ENCODE measurements at places on chromosomes 11 and 22.

GRCh38 chr11:65700399-65700798, 11.7 kb upstream of the KAT5 start:
- DNase-seq: no peak

GRCh38 chr11:128784059-128784804, 82.9 kb downstream of the KCNJ1 start:
- no peak for DNase-seq

DNA sequence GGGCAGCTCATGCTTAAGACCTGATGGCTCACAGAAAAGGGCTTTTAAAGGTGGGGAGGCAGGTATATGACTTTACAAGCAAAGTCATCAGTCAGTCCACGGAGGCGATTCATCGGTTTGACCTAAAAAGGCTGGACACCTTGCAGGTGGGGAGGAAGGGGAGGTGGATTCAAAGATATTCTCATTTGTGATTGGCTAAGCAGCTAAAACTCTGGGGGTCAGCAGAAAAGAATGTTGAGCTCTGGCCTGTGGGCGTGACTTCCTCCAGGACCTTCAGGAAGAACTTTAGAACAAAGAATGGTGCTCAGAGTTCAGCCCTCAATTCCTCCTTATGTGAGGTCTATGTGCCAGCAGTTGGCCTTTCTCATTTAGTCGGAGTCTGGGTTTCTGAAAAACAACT, 78.3 kb upstream of the LMO1 start:
- no peak for DNase-seq

DNA sequence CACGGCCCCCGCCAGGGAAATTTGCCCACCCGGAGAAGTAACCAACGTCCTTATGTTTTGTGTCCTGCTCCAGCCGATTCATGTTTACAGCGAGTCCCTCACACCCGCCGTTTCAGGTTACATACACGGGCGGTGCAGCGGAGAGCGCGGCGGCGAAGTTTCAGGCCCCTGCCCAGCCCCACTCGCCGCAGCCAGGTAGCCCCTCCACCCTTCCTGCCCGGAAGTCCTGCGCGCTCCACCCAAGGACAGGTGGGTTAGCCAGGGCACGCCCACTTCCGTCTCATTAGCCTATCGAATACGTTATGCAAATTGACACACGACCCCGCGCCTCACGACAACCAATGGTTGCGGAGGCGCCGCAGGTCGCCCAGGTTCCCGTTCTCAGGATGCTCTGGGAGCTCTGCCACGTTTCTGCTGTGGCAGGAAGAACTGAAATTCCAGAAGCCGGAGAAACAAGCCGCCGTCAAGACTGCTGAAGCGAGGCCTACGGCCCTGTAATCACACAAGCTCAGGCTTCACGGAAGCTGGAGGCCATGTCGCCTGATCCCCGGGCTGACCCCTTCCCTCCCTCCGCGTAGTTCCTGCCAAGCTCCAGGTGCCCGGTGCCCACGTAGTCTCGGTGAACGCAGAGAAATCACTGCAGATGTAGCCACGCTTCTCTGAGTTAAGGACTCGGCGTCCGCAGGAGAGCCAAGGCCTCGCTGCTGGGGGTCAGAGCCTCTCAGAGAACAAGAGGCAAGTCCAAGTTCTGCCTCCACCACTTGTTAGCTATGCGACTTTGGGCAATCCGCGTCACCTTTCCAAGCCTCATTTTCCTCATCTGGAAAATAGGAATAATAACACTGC, 22.4 kb upstream of the MYH9 start:
- no peak for DNase-seq

- DNase-seq: no peak
These were observed 38.3 kb upstream of the CEP295 start for GRCh38 chr11:93623179-93623578.

DNA sequence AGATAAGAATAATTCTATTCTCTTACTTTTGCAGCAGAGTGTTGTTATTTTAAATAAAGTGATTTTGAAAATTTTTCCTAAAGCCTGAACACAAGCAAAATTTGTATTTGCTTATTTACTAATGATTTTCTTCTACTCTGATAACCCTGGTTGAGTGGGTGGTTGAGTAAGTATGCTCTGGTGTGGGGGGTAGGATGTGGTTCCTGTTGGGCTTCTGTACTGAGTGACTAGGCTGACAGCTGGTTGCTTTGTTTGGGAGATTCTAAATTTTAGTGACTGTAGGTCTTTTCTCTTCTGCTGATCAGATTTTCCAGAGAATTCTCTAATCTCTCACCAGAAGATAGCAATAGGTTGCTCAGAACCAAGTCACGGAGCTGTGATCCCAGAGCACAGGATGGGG, 61.6 kb downstream of the METTL15 start:
- no peak for DNase-seq

DNA sequence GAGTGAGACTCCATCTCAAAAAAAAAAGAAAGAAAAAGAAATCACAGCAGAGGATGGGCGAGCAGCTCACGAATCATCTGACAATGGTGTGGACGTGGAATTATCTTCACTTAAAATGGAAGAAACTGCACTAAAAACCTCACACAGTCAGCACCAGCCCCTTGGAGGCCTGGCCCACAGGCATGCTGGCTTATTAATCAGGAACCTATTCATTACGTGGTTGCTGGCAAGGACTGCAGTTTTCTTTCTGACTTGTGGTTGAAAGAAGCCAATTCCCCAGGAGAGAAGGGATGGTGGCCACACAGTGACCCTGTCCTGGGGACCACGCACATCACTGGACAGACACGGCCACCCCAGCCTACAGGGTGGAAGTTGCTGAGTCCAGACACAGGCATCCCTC, 401.1 kb downstream of the CTTN start:
- peak; percentile 17 for DNase-seq

- DNase-seq: no peak
These were observed 373.6 kb upstream of the DDI1 start for GRCh38 chr11:103662880-103663279.

- no peak for DNase-seq
These were observed 1589.4 kb upstream of the TENM4 start for GRCh38 chr11:81030186-81030585.

DNA sequence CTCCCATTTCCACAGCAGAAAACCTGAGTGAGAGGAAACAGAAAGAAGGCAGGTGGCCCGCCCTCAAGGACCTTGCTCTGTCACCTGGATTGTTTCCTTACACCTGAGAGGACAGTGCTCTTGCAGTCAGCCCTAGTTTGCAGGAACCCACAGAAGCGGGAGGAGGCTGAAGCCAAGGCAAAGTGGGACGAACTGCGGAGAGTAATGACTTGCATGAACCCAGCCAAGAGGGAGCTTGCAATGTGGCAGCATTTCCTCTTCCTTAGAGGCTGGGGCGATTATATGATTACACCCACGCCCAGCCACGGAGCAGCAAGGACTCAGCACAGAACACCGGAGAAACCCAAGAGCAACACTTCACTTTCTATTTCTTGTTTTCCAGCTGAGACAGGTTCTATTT, 102.6 kb downstream of the SPON1 start:
- DNase-seq: no peak

- DNase-seq: no peak
These were observed 90.6 kb downstream of the MPPED1 start for GRCh38 chr22:43502306-43502874.

- no peak for DNase-seq
These were observed 38.4 kb upstream of the THY1 start for GRCh38 chr11:119461229-119461963.

- DNase-seq: peak; percentile 47
These were observed 4.4 kb downstream of the CAVIN3 start for GRCh38 chr11:6315811-6316425.

DNA sequence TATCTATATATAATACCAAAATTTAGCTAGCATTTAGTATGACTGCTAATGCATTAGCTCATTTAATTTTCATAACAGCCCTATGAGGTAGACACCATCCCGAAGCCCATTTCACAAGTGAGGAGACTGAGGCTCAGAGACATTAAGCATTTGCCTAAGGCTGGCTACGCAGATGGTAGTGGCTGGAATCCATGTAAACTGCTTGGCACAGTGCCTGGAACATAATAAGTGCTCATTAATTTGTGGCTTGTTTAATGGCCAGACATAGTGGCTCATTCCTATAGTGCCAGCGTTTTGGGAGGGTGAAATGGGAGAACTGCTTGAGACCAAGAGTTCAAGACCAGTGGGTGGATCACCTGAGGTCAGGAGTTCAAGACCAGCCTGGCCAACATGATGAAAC, 17.8 kb upstream of the TP53I11 start:
- DNase-seq: no peak

- no peak for DNase-seq
These were observed 69.5 kb upstream of the GNAZ start for GRCh38 chr22:23000657-23001347.

GRCh38 chr22:24090581-24090980, 79.5 kb downstream of the CABIN1 start:
- no peak for DNase-seq

- no peak for DNase-seq
These were observed 365.5 kb downstream of the SHANK2 start for GRCh38 chr11:70886676-70887541.

DNA sequence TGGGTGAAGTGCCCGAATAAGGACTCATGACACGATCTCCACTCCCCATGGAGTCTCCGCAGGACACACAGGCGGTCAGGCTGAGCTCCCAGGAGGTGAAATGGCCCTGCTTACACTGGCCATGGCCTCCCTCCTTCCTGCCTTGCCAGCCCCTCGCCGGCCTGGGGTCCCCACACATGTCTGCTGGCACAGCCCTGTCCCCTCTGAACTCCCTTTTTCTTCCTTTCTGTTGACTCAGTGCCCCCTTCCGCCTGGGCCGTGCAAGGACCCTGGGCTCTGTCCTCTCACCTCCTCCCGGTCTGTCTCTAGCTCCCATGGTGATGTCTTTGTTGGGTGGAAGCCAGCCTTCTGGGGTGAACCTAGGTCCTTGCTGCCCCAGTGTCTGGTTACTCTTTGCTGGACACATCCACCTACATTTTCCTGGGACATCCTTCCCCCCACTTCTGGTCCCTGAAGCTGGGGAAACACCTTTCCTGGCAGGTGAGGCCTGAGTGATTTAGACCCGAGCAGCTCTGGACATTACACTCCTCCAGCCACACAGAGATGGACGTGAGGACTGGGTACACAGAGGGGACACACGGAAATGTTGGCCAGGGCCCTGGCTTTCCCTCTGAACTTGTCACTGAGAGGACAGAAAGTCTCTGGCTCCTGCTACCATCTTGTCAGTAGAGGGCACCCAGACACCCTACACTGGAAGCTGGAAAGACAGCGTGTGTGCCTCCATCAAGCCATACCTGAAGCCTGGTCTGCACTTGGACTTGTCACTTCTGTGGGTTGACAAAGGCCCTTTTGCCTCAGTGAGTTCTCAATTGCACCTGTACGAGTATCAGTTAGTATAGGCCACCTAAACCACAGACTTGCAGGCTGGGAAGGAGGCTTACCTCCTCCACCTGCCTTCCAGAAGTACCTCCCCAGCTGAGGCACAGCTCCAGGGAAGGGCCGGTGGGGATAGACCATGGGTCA, 864.3 kb downstream of the TBC1D22A start:
- DNase-seq: no peak

DNA sequence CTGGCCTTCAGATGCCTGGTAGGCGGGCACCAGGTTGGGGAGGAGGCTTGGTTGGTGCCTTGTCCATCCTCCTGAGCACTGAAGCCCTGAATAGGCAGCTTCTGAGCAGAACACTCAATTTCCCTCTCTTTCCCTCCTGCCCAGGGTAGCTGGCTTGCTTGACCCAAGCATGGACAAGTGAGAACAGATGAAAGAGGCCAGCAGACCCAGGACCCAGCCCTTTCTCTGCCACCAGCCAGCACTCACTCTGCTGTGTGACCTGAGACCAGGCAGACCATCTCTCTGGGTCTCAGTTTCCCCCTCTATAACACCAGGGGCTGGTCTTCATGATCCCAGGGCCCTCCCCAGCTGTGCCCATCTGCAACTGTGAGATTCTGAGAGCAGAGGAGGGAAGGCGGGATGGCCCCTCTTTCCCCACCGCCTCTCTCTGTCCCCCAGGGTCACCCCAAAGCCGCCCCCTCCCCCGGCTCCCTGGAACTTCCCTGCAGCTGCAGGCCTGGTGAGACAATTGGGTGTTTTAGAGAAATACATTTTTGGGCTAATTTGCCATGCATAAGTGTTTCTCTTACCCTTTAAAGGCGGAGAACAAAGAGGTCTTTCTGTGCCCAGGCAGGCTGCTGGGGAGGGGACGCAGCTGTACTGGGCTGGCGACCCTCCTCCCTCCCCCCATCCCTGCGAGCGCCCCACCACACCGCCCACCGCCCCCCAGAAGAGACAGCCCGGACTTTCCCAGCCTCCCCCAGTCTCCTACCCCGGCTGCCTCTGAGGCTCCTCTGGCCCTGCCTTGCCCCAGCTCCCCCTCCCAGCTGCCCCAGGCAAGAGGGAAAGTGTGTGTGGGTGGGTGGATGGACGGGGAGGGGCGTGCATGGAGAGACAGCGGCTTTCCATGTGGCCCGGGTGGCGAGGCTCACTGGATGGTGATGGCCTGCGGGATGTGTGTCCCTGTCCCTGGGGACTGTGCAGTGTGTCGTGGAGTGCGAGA, 30.8 kb upstream of the PICK1 start:
- no peak for DNase-seq

DNA sequence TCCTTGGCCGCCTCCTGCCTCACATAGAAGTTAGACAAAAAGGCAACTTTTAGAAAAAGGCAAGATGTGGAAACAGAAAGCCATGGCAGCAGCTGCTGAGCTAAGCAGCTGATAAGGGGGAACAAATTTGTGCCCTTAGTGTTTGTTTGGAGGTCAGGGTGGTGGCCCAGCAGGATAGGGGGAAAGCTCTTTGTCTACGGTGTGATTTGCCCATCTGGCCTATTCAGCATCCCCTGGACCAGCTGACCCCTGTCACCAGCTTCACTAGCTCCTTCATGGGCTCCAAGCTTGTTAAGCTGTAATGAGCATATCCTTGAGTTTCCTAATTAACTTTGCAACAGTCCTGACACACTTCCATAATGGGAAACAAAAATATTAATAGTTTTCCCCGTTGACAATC, 5.9 kb upstream of the ME3 start:
- no peak for DNase-seq

- no peak for DNase-seq
These were observed 921.7 kb downstream of the LRRC4C start for GRCh38 chr11:40537734-40538133.

GRCh38 chr11:92909214-92909613, 60.2 kb upstream of the MTNR1B start:
- DNase-seq: no peak

DNA sequence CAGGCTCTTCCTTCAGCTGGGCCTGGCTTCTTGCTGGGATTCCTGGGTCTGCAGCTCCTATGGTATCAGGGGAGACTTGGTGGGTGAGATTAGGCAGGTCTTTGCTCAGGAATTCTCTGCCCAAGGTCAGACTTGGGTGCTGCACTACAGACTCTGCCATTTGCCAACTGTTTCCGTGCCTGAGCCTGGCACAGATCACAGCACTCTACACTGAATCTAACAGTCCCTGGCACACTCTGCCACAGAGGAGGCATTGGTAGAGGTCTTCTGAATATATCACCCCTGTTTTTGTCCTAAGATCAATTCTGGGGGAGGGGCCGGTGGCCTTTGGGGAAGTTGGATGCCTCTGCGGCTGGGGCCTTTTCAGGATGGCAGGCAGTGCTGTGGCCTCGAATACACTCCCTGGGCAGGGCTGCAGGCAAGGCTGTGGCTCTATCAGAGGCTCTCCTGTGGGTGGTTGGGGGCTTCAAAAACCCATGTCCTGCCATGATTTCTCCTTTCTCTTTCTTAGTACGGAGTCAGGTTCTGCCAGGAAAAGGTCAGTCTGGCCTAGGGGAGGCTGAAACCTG, 115.0 kb upstream of the NARS2 start:
- no peak for DNase-seq

GRCh38 chr11:114180301-114181055, 115.7 kb upstream of the NNMT start:
- DNase-seq: no peak

Measured in fibroblast of gingiva (primary cell).